Right renal cortex interstitium (tissue), 3 donors: ENCODE measurements at places on chromosomes 11 and 22. TPM values are rescaled to one million over a fixed set of nuclear protein-coding genes. Genes with fewer than 3 reads are reported as not detected.

- no peak for DNase-seq
These were observed 74.6 kb downstream of the PTPRJ start for GRCh38 chr11:48054994-48055291.

CLMP gene
- polyA plus RNA-seq = 38.4 TPM

DNA sequence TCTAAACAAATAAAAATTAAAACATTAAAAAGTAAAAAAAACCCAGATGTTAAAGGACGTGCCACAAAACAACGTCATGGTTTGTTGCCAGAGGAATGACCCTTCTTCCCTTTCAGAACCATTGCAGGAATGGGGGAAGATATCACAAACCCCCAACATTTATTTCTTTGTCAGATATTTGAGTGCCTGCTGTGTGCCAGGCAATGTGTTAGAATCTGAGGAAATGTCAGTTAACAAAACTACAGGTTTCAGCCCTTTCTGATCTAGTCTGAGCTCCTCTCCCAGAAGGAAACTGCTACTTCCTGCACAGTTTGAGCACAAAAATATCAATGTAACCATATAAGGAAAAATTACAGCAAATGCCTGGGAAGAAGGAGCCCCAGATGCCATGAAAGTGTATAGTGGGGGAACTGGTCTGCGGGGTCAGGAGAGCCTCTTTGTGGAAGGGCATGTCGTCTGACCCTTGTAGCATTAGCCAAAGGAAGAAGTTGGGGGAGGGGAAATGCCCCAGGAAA is 7.1 kb upstream of the NHERF4 start:
- DNase-seq = no peak

GRCh38 chr11:71466358-71466757 is 13.4 kb downstream of the NADSYN1 start:
- no peak for DNase-seq

HEPHL1 gene
- 0.49 TPM for polyA plus RNA-seq

GRCh38 chr11:130359419-130359818 is 44.7 kb upstream of the ZBTB44 start:
- DNase-seq = no peak

- no peak for DNase-seq
These were observed 41.7 kb upstream of the NUP160 start for GRCh38 chr11:47889714-47890441.
